Eye (tissue), 1 donor: ENCODE measurements at places on chromosomes 2 and 18.
A peak's percentile ranks its signal among the peaks of the same experiment; 100 is the strongest.

- DNase-seq = no peak
Measured at GRCh38 chr2:195734395-195734794, 77.4 kb downstream of the SLC39A10 start.

- DNase-seq = no peak
Measured at GRCh38 chr2:95757988-95758387, 166.2 kb downstream of the TRIM43 start.

DNA sequence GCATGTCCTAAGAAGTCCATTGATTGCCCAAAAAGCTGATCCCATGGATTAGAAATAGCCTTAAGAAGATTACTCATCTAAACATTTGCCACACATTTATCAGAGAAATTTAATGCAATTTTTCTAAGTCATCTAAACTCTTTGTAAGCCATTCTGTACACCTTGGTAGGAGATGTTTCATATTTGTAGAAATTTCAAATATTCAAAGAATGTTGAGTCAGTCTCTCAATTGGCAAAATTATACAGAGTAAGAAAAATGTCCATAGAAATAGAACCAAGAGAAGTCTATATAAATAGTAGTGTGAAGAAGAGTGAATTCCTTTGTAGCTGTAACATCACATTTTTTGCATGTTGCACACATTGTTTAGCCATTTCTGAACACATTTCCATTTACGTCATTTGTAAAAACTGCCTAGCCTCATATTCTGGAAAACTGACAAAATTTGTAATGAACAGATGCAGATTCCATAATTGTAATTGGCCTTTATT, 128.6 kb downstream of the MSTN start:
- peak; percentile 3 for DNase-seq

DNA sequence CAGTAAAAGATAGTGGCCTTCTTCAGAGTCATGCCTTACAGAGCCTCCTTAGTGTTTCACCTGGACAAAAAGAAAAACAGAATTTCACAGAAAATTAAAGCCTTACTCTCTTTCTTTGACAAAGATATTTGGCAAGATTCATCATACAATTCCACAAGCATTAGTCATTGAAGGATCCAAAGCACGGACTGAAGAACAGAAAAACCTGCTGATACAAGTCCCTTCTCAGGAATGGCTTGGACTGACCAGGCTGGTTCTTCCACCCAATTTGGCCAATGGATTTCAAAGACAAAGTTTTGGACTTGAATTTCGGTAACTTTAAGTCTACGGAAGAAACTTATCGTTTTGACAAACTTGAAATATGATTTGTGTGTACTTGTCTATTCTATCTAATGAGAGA, 39.1 kb upstream of the GALNT3 start:
- DNase-seq = no peak

- DNase-seq = peak; percentile 65
Measured at GRCh38 chr2:241636182-241637017, 558 bp downstream of the THAP4 start.

DNA sequence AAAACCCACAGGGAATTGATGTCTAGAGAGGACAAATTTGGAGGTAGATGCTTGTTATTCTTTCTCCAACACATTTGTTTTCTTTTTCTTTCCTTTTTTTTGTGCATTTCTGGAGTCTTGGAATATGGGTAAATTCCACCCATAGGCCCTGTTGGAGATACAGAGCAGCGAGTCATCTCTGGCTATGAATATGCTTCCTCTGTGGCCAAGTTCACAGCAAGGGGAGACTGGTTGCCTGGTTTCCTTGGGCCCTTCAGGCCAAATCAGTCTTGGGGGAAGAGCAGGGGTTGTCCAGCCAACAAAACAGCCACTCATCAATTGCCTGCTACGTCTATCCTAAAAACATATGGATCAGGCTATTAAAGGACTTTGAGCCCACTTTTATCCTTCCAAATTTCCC, 27.5 kb downstream of the SP100 start:
- DNase-seq = no peak

DNA sequence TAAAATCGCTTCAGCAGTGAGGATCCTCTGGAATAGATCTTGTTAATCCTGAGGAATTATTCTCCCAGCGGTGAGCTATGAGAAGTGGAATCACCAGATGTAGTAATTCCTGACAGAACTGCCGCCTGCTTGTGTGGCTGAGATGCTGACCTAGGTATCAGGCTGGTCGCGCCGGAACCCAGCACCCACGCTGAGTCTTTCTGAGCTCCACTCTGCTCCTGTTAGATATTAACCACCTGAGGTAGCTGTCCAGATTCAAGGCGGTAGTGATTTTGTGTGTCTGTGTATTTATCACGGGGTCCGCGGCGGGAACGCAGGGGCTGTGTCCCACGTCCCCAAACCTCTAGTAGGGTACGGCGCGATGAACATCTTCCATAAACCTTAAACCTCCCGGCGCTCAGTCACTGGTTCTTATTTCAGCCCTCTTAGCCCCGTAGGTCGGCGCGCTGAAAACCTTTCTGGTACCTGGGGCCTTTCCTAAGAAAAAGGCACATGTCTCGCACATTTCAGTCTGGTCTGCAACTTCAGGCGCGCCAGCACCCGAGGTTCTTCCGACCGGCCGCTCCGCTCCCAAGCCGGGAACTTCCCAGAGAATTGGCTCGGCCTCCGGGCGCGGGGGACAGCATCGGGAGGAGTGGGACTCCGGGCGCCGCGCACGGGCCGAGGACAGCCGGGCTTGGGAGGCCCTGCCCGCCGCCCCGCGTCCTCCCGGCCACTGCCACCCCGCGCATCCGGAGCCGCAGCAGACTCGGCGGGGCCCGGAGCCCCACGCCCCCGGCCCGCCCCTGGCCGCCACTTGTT, 542 bp upstream of the CNNM3 start:
- DNase-seq = peak; percentile 64

GRCh38 chr18:35999925-36000324, 27.4 kb downstream of the RMP24 start:
- DNase-seq = no peak

GRCh38 chr18:78238404-78239089, 741.1 kb upstream of the SALL3 start:
- DNase-seq = no peak

DNA sequence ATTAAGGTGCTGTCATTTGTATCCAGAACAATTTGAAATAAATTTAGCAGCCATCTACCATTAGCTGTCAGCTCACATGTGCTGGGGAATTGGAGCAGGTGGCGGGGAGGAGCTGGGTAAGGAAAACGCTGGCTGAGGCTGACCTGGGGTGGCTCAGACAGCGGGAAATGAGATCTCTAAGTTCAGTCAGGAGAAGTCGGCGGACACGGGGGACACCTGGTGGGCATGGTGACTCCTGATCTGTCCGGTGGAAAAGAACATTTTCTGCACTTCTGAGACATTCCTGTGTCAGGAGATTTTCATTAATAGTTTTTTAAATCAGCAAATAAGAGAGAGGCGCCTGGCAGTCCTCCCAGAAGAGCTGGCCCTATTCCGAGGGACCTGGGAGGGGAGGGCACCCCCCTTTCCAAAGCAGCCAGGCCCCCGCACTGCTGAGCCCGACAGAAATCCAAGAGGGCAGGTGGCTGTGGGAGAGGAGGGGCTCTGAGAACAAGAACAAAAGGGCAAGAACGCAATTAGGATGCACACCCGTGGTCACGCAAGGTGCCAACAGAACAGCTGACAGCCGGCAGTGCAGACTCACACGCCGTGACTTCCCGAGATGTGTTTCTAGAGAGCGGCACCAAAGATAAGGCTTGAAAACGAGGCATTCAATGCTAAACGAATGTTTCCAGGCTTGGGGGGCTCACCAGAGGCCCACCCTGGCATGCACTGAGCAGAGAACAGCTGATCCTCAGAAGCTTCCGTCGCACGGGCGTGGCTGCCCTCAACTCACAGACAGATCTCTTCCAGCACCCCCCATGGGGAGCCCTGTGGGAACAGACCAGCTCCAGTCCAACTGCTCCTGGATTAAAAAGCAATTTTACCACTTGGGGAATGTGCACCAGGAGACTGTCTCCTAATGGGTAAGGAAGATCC, 26.4 kb downstream of the SLC66A2 start:
- DNase-seq = peak; percentile 63

DNA sequence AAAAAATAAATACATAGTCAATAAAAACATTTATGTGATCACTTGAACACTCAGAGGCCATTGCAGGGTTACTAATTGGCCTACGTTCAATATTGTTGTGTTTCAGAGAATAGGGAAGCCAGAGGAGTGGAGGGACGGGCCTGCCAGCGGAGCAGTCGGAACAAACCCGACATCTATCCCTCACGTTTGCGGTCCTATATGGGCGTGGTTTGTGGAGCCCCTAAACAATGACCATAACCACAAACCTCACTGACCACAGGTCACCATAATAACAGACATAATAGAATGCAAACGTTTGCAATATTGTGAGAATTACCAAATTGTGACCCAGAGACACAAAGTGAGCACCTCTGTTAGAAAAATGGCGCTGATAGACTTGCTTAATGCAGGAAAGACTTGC, 19.5 kb upstream of the ZNF516 start:
- no peak for DNase-seq

DNA sequence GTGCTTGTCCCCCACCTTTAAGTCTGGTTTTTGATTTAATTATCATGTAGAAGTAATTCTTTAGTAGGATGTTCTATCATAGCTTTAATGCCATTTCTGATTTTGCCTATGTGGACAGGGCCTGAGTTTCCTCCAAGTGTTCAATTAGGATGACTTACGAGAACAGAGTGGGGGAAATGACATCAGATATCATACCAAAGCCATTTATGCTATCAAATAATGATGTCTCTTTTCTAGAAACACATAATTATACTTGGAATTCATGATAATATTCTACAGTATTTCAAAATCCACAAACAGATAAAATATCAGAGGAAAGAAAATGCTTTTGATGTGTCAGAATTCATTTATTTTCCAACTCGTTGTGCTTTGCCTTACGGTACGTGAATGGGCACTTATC, 165.9 kb upstream of the SPRED2 start:
- no peak for DNase-seq

DNA sequence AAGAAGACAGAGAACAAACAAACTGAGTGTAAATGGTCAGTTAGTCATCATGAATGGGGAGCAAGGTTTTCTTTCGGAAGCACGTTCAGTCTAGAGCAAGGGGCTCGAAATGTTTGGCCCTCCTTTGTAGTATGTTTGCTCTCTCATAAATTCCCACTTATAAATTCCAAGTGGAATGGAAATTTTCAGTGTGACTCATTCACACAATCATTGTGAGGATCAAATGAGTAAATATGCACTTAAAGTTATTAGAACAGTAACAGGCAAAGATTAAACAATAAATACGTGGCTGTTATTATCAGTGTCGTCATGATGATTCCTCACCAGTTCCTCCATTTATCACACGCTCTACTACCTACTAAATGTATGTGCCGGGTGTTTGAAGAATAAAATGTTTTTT, 10.5 kb downstream of the CNGA3 start:
- DNase-seq = no peak

DNA sequence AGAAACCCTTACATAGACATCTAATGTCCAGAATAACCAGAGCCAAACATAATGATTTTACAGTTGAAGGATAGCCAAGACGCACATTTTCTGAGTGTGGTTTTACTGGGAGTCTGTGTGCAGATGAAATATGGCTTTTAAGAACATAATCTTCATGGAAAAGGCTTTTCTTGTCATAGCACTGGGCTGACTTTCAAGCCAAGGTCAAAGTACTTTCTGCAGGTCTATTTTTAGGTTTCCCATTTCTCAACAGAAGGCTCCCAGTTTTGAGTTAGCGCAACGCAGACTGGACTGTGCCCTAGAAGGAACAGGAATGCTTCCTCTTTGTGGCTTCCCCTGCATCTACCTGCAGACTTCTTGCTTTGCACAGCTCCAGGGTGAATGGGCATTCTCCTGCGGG, 92.3 kb upstream of the UPP2 start:
- no peak for DNase-seq

DNA sequence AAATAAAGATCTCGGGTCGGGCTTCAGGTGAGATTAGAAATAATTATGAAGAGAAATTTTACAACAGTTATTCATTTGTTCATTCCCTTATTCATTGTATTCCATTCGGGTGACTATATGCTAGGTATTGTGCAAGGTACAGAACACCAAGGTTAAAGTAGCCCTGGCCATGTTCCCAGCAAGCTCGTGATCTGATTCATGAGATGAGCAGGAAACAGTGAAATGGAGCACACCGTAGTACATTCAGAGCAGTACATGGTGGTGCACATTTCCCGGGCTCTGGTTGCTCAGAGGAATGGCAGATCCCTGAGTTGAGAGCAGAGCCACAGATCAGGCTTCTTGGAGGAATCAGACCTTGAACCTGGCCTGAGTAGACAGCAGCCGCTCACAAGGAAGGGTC, 87.7 kb downstream of the PRKRA start:
- no peak for DNase-seq

- DNase-seq = no peak
Measured at GRCh38 chr18:62164855-62165487, 21.9 kb downstream of the PIGN start.

GRCh38 chr2:4762951-4763376, 929.2 kb upstream of the SOX11 start:
- peak; percentile 90 for DNase-seq

- DNase-seq = no peak
Measured at GRCh38 chr2:121555008-121555407, 24.3 kb downstream of the RNU4ATAC start.

GRCh38 chr2:230865766-230866755, 1.3 kb downstream of the ITM2C start:
- peak; percentile 77 for DNase-seq

DNA sequence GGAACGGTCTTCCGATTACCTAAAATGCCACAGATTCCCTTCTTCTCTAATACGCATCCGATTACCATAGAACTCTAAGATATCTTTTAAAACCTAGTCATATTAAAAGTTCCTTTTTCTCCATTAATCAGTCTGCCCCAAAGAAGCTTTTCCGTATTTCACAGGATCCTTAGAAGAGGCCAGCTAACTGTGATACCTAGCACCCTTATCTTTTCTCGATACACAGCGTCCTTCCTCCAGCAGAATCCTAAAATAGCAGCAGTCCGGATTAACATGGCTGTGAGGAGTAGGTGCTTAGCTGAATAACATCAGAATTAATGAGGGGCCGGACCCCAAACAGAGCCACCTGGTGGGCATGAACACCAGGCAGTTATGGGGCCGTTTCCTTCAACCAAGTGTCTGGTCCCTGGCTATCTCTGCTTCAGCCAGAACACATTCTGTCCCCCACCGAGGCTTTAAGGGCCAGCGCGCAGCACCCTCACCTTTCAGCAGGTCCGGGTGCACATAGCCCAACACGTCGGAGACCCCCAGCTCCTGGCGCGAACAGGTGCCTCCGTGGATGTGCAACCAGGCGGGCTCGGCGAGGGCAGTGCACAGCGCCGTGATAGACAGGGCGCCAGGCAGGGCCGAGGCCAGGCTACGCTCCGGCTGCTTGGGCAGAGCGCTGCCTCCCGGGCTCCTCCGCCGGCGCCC, 995 bp downstream of the TMEM127 start:
- peak; percentile 72 for DNase-seq

- DNase-seq = peak; percentile 62
Measured at GRCh38 chr2:232292395-232293154, 86.0 kb upstream of the ALPP start.

DNA sequence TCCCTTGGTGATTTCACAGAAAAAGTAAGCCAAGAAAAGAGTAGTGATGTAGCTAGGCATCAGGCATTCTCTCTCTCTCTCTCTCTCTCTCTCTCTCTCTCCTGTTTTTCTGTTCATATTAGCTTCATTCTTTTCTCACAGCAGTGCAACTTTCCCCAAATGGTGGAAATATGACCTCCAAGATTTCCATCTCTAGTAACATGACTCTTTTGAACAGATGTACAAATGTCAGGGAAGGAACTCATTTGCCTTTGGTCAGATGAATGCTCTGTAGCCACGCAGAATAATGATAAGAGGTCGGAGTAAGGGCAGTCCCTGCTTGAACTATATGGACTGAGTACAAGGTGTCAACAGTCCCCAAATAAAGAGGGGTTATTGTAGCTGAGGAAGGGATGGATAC, 316.2 kb downstream of the GALNT13 start:
- no peak for DNase-seq
